ENCODE measurements at places on chromosomes 12 and 14. TPM values are rescaled to one million over a fixed set of nuclear protein-coding genes. Genes with fewer than 3 reads are reported as not detected.

TMBIM6 gene
- 248 TPM for total RNA-seq

SLC7A8 gene
- 23.7 TPM for total RNA-seq

ZFHX2 gene
- 0.85 TPM for total RNA-seq

CLEC4C gene
- total RNA-seq, result not detected

A2M gene
- 683 TPM for total RNA-seq

PKP2 gene
- total RNA-seq, result 195 TPM

- no peak for DNase-seq
Observed at GRCh38 chr14:98249476-98249875, 1022.5 kb downstream of the BCL11B start.

- no peak for DNase-seq
Observed at GRCh38 chr12:67893022-67893580, 96.1 kb upstream of the IFNG-AS1 start.

DNA sequence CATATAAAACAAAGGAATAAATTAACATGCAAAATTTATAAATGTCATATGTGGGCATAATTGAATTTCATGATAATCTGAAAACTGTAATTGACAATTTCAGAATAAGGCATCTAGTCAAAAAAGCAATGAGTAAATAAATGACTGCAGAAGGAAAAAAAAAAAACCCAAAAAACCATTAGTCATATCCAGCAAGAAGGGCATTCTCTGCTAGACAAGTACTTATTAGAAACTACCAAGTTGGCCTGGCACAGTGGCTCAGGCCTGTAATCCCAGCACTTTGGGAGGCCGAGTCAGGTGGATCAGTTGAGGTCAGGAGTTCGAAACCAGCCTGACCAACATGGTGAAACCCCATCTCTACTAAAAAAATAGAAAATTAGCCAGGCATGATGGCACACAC, 17.5 kb downstream of the ZCRB1 start:
- DNase-seq, result no peak

GRCh38 chr12:6161124-6161882, 36.8 kb upstream of the VWF start:
- peak; percentile 68 for DNase-seq

DNA sequence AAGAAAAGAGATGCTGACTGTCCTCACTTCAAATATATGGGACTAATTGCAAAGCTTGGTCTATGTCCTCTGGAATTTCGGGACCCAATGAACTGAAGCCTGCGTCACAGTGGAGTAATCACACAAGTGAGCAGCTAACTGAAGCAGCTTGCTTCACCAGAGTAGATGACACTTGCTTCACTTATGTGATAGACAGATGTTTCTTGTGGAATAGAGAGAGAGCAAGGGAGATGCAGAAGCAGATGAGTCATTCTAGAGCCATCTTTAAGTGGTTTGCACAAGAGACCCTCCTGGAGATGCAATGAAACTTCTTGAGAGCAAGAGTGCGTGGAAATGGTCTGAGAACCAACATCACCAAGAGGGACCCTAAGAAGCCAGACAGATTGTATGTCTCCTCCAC, 1537.1 kb upstream of the FLRT2 start:
- no peak for DNase-seq

DNA sequence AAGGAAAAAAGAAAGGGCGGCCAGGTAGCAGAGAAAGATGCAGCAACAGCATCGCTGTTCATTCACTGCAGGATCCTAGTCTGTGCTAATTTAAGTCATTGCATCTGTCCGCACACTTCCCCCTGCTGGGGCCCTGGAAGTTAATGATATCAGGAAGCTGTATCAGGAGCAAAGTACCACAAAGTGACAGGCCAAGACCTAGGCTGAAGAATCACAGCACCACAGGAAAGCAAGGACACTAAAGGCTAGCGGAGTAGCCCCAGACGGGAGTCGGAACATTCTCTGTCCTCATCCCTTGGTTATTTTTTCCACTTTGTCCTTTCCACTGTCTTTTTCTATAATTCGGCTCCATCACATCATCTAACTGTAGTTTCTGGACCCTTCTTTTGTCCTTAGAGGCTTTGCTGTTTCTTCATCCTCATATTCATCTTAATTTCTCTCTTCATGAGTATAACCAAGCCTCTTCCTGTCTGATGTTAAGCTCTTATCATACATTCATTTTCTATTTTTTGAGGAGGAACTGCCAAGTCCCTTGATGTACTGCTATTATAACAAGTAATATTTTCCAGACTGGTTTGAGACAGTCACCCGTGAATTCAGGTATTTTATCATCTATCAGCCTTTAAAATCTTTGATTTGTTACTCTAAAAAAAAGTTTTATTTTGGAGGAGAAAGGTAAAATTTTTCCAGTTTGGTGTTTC, 28.3 kb downstream of the DUSP16 start:
- DNase-seq, result no peak

- no peak for DNase-seq
Observed at GRCh38 chr12:107560165-107560898, 125.3 kb upstream of the PWP1 start.

DNA sequence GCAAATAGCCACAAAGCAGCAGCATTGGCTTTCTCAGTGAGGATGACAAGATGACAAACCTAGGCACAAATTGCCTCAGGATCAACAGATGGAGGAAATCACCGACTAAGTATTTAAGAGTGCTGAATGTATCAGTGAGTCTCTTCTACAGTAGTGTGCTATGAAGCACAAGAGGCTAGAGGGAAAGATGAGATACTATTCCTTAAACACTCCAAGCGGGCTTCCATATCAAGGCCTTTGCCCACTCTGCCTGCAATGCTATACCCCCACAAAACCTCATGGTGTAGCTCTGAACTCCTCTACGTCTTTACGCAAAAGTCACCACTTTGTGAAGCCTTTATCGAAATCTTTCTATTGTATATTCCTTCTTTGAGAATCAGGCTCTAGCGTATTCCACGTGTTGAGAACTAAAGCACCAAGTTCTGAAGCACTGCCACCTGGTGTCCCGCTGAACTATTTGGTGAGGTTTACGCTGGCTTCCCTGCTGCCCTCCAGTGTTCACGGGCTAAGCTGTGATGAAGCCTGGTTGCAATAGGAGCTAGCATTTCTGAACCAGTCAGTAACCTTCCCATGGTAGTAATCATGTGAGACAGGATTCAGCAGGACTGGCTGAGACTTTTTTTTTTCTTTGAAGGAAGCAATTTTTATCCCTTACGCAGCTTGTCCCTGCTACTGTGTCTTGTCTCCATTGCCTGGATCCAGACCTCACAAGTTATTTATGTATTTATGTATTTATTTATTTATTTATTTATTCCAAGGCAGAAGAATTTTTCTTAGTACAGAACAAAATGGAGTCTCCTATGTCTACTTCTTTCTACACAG, 426.5 kb upstream of the OR4E1 start:
- peak; percentile 83 for DNase-seq

DNA sequence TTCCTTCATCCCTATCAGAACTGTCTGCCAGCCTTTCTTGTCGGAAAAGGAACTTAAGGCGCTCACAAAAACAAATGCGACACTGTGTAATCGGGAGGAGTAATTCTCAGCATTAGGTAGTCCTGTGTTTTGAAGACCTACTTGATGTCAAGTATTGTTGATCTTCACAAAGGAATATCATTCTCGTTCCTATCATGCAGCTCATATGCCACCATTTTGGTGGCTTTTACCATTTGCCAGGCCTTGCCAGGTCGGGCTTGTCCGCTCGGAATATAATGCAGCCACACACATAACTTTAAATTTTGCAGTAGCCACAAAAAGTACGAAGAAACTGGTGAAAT, 903 bp upstream of the PPP4R3A start:
- DNase-seq, result no peak
